ENCODE measurements at places on chromosomes 12 and 14.

GRCh38 chr12:85874031-85874461 is at the start of gene NTS:
NTS (plus strand) TSS chr12:85874295; CDS start chr12:85874404, 109 bp downstream.
- peak; percentile 19 for DNase-seq

DNA sequence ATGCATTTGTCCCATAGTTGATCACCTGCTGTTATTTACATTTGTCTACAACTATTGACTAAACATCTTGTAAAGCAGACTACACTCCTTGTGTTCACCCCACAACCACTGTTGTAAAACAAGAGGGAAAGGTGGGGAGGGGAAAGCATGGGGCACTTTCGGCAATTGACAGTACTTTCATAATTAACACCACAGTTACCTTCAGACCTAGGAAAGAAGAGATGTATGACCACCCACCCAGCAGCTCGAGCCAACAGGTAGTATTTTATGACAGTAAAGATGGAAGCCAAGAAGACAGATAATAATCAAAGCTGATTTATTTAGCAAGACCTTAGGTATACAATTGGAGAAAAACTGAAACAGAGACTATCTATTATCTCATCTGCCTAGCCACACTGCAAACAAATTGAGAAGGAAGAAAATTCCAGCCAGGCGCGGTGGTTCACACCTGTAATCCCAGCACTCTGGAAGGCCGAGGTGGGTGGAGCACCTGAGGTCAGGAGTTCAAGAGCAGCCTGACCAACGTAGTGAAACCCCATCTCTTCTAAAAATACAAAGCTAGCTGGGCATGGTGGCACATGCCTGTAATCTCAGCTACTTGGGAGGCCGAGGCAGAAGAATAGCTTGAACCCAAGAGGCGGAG is 11.2 kb downstream of the HECTD4 start:
- DNase-seq, result no peak

- DNase-seq, result no peak
Observed at GRCh38 chr12:14066021-14066420, 84.6 kb upstream of the GRIN2B start.

DNA sequence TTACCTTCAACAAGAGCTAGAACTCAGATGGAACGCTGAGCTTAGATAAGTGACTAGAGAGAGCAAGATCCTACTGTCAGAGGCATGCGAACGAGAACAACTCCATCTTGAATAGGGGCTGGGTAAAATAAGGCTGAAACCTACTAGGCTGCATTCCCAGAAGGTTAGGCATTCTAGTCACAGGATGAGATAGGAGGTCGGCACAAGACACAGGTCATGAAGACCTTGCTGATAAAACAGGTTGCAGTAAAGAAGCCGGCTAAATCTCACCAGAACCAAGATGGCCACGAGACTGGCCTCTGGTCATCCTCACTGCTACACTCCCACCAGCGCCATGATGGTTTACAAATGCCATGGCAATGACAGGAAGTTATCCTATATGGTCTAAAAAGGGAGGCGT is 59.6 kb upstream of the PLEKHG3 start:
- DNase-seq, result no peak

- DNase-seq, result no peak
Observed at GRCh38 chr12:62264706-62265105, 4.5 kb downstream of the USP15 start.

DNA sequence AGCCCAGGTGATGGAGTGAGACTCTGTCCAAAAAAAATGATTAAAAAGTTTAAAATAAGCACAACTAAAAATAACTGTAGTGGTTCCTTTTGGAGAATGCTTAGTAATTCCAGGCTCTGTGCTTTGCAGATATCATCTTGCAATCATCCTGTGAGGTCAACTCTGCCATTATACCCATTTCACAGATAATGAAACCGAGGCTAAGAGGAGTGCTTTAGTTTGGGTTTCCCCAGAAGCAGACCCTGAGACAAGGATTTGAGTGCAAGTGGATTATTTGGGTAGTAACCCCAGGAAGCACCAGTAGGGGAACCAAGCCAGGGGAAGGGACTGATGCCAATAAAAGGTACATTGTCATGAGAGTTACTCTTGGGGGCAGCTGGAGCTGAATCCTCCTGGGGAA is 44.7 kb downstream of the RIN3 start:
- DNase-seq, result no peak

GRCh38 chr12:52413782-52414345 is 7.7 kb upstream of the KRT82 start:
- DNase-seq, result no peak

DNA sequence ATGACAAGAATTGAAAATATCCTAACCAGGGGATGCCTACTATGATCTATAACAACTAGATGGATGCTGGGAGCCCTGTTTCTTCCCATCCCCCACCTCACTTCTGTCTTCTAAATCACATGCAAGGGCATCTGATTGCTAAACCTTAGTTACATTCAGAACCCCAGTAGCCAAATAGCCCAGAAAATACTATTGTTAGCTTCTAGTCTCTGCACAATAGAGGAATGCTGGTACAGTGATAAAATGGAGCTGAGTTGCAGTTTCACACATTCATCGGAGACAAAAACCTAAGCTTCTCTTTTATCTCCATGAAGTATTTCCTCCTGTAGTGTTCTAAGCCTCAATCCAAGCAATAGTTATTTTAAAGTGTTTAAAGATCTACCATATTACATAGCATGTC is 942.9 kb downstream of the RPS29 start:
- no peak for DNase-seq

GRCh38 chr14:86346818-86347384 is 817.0 kb downstream of the FLRT2 start:
- no peak for DNase-seq

DNA sequence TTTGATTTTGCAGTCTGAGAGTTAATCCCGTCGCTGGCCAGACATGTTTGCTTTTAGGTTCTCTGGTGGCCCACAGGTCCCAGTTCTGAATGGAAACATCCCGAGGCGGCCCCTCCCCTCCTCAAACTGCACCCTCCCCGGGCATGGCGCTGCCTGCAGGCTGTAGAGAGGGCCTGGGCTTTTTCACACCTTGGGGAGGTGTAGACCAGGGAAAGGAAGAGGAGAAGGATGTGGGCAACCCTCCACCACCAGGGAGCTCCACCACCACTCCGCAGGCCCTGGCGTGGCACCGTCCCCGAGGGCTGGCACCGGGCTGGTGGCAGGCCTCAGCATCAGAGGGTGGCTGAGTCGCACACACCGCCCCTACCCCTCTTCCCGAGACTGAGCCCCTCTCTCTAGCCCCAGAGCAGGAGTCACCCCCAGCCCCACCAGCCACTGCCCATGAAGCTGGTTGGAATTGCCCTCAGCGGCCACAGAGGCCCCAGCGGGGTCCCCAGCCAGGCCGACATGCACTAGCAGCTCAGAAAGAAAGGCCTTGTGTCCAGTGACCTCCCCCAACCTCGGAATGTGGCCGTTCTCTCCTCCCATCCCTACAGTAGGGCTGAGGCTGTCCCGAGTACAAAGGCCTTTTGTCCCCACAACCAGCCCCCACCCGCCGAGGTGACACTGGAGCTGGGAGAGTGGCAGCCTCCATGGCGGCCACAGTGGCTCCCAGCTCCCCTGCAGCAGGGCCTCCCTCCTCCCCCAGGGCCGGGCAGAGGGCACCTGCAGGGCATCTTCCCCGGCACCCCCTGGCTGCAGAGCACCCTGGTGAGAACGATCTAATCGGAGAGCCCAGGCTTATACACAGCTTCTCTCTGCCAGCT is 23.5 kb upstream of the INF2 start:
- no peak for DNase-seq

DNA sequence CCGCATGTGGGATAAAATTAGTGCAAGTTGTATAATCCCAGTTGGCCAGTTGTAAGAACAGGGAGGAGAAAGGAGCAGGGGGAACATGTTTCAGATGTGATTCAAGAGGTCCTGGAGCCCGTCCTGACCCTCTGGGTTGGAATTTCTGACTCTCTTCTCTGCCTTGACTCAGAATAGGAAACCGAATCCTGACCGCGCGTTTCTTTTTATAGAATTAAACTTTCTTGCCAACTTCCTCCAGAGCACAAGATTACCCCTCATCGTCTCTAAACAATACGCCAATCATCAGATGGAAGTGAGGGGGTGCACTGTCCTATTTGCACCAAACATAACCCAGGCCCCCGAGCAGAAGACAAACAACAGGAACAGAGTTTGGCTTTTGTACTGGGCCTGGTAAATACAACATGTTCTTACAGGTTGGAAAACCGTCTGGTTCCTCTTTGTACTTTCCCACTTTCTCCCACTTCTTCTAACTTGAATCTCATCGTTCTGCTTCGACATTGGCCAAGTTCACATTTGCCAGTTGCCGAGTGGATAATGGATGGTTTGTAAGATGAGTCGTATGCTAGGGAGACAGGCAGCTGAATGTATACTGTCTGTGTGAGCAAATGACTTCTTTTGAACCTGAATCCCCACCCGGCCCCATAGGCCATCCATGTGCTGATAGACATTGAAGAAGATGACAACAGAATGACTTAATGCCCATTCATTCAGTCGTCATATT is 42.6 kb upstream of the MED13L start:
- no peak for DNase-seq

DNA sequence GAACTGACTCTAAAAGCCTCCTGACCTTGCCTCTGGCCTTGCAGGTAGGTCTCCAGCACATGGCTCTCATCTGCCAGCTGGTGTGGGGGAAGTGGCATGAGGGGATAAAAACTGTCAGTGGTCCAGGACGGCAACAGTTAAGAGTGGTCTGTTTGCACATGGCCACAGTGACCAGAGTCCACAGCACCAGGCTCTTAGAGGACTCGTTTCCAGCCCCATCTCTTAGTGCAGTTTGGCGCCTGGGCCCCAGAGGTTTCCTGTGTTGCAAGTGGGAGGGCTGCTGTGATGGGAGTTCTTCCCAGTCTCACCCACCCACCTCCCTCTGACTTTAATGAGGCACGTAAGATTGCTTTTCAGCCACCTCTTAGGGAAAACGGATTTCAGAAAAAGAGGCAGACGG is 37.0 kb downstream of the APPL2 start:
- DNase-seq, result no peak

DNA sequence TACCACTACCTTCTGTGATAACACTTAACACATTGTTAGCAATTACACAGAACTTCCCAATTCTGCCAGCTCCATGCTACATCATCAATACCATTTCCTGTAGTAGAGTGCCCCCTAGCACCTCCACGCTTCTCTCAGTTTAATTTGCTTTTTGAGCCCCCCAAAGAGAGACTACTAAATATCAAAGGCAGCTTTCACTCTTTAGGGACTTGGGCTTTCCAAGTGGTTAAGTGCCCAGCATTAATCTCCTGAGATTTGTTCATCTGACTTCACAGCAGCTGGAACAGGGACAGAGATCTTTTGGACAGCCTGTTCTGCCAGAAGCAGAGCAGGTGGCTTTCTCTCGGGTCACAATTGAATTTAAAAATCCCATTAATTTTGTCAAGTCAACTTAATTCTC is 954.9 kb downstream of the DIO2 start:
- DNase-seq, result no peak

DNA sequence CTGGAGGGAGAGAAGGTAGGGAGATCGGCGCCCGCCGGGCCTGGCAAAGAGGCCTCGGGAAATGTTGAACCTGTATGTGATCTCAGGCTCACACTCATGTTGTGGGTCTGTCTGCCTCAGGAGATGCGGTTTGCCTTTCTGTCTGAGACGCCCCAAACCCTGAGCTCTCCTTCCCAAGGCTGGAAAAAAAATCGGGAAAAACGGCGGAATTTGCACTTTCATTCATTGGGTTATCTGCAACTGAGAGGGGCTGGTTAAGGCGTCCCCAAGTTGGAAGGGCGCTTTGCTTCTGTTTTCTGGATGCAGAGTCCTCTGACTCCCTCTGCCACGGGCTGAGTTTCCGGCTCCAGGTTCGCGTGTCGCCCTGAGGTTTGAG is 5.0 kb upstream of the HOXC9 start:
- DNase-seq, result no peak

- no peak for DNase-seq
Observed at GRCh38 chr12:57092876-57093414, 4.0 kb downstream of the NAB2 start.

DNA sequence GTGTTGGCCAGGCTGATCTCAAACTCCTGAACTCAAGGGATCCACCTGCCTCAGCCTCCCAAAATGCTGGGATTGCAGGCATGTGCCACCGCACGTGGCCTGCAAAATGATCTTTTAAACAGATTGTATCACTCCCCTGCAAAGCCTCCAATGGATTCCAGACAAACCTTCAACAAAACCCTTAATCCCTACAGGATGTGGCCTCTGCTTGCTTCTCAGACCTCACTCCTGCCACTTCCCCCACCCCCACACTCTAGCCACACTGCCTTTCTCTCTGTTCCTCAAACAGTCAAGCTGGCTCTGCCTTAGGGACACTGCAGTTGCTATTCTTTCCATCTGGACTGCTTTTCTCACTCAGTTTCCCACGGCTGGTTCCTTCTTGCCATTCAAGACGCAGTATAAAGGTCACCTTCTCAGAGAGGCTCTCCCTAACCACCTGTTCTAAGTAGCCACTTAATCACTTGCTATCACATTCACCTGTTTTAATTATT is 47.3 kb upstream of the TMED10 start:
- DNase-seq, result no peak

DNA sequence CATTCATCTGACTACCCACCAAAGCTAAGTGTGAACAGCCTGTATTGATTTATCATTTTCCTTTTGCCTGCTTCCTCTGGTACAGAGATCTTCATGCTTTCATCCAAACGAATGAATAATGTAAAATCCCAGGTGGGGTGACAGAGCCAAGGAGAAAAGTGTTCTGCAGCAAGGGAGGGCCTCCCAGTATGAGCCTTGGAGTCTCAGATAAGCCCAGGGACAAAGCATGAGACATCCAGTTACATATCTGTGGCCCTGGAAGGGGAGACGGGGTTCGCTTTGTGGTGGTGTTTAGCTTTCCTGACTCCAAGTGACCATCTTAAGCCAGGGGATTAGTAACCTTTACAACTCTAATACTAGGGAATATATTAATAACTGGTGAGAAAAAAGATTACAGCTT is 177.1 kb downstream of the ETV6 start:
- no peak for DNase-seq

DNA sequence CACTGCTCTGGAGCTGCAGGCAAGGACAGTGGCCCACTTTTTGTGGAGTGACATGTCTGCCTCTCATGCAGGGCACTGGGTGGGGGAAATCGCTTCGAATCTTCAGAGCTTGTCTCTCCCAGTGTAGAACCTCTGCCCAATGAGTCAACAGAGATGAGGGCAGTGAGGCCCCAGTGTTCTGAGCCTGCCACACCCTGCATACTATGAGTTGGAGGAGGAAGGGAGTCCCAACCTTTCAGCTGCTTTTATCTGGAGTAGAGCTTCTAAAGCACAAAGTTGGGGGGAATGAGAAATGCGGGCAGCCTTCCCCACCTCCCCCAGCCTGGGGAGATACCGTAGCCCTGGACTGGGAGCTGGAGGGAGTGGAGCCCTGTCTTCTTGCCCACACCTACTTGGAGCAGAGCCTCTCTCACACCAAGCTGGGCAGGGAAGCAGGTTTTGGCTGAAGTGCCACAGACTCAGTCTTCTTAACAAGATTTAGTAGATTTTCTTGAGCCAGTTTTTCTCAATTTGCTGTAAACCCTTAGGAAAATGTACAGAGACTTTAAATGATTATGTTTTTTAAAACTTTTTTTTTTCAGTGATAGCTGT is 159.1 kb downstream of the ADGRD1 start:
- DNase-seq, result no peak

GRCh38 chr14:64265222-64265621 is 28.9 kb downstream of the ESR2 start:
- DNase-seq, result no peak

Data from NCI-H345 (cell line).